ENCODE measurements at places on chromosomes 7 and 10.

- DNase-seq = no peak
These were observed 52.6 kb downstream of the ADCY1 start for GRCh38 chr7:45626441-45627430.

GRCh38 chr7:157699357-157700013 lies 362.7 kb downstream of the DNAJB6 start:
- no peak for DNase-seq

DNA sequence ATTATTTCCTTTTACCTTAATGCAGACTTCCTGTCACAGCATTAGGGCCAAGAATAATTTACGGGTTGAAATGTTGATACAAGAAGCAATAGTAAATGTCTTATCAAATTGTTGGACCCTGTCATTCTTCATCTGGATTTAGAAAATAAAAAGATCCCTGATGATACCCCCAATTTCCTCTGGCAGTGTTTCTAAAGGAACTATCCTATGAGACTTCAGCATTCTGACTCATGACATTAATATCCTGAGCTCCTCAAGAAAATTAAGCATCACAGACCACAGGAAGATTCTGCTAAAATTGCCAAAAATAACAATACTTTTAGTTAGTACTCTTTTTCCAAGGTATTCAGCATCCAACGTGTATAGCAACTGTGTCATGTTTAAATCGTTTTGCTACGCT lies 490.5 kb upstream of the ANKRD30A start:
- no peak for DNase-seq

DNA sequence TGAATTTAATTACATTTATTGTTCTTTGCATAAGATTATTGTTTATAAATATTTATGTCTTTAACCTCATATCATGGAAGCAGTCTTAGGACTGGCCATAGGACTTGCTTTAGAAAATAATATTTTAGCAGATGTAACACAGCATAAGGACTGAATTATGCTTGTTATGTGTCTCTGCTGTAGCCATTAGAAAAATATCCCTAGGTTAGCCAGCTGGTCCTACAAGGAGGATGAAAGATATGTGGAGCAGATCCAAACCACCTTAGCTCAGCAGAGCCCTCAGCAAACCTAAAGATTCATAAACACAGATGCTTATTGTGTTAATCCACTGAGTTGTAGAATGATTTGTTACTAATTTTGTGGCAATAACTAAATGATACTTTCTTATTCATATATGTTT lies 166.0 kb upstream of the COL1A2 start:
- no peak for DNase-seq

- DNase-seq = no peak
These were observed 81.6 kb downstream of the ARHGAP22 start for GRCh38 chr10:48523212-48523819.

GRCh38 chr7:50838675-50839377 lies 56.1 kb upstream of the GRB10 start:
- DNase-seq = no peak

- no peak for DNase-seq
These were observed 90.7 kb downstream of the DGKI start for GRCh38 chr7:137755846-137756651.

GRCh38 chr10:131213741-131214505 lies 97.6 kb downstream of the TCERG1L start:
- no peak for DNase-seq

- no peak for DNase-seq
These were observed 183.4 kb downstream of the PTPRN2 start for GRCh38 chr7:158404031-158404761.

DNA sequence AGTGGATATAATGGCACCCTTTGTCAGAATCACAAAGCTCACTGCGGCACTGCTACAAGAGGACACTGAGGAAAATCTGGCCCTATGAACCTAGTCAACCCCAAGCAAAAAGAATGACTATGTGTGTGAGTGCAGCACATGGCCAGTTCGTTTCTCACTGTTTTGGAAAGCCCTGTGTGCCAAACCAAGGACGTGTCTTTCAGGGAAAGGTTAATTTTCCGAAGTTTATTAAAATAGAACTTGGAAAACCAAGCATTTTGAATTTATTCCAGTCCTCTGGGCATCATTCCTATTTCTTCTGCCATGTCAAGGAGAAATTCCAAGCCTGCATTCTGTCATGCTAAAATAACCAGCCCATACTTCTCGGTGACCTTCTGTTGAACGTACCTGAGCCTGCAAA lies 471.8 kb downstream of the PLXDC2 start:
- DNase-seq = no peak

- DNase-seq = no peak
These were observed 247.3 kb downstream of the SEMA3A start for GRCh38 chr7:83947260-83947659.

- no peak for DNase-seq
These were observed 7.1 kb downstream of the CPA5 start for GRCh38 chr7:130351791-130352090.

DNA sequence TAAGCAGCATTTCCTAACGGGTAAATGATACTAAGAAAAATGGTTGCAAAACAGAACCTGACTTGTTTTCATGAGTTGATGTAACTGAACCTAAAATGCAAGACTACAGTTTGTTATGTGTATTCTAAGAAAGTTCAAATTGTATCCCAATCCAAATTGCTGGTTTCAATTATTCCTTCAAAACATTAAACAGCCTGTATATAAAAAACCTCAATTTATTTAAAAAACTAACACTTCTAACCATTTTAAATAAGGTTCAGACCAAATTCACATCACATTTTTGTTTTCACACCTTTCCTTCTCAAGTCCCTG lies 80.9 kb downstream of the LRRC17 start:
- DNase-seq = no peak

GRCh38 chr7:17183630-17184328 lies 114.7 kb upstream of the AHR start:
- DNase-seq = no peak

DNA sequence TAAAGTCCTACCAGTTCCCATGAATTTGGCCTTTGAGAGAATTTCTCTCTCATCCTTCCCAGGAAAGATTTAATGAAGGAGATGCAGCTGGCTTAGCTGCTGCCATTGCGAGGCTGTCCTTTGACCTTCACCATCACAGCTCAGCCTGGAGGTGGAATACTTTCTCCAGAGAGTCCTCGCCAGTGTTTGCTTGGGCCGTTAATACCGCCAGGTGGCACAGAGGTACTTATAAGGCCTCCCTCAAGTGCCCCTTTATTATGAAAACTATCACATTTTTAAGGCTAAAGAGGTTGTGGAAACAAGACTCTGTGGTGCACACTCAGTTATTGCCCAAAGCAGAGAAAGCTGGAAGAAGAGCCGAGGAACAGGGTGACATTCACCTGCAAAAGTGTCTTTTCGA lies 330.6 kb downstream of the CCSER2 start:
- DNase-seq = no peak

- no peak for DNase-seq
These were observed 6.2 kb upstream of the DMBT1 start for GRCh38 chr10:122554131-122555036.

GRCh38 chr10:44384601-44385025 lies 284 bp downstream of the CXCL12 start:
- DNase-seq = no peak

GRCh38 chr7:71615017-71615416 lies 483.1 kb downstream of the GALNT17 start:
- no peak for DNase-seq

GRCh38 chr10:62633976-62634375 lies 170.5 kb upstream of the ADO start:
- DNase-seq = no peak

DNA sequence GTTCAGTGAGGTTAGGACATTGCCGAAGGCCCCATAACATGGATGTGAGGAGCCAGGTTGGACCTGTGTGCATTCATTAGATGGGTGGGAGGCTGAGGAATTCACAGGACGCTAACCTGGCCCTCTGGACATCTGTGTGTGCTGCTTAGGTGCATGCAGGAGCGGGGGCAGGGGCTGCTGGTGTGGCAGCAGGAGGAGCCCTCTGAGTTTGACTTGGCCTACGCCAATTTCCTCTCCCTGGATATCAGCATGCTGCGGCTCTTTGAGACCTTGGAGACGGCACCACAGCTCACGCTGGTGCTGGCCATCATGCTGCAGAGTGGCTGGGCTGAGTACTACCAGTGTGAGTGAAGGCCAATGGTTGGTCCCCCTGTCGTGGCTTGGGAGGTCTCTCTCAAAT lies 34.5 kb upstream of the MMD2 start:
- DNase-seq = no peak

All from NCI-H187 treated with DMSO at 0.1 percent for 48 hours (cell line).